EH (cell line): ENCODE measurements at places on chromosomes 3 and 15.

DNA sequence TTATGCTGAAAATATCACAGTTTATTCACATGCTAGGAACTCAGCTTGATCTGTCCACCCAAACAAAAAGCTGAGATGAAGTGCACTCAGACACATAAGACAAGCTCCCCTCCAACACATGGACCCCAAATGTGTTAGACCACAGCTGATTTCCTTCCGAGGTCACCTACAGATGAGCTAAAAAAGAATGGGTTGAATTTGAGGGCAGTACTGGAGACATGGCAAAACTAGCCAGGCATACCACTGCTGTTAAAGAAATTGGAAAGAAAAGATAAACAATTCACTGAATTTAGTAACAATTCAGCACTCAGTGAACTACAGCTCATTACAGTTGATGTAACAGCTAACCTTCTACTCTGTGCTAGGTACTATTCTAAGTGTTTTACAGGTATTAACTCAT is 15.5 kb downstream of the PARP9 start:
- no peak for DNase-seq

- no peak for DNase-seq
These were observed 288.9 kb upstream of the DPH6 start for GRCh38 chr15:35834866-35835265.

GRCh38 chr3:17967111-17967510 is 224.7 kb upstream of the TBC1D5 start:
- DNase-seq: no peak

GRCh38 chr3:15858547-15859506 is 61.0 kb upstream of the ANKRD28 start:
- DNase-seq: peak; percentile 3

GRCh38 chr3:186425788-186426730 is 64.0 kb upstream of the DGKG start:
- DNase-seq: peak; percentile 92

- DNase-seq: no peak
These were observed 130.2 kb upstream of the COL8A1 start for GRCh38 chr3:99508191-99508590.

DNA sequence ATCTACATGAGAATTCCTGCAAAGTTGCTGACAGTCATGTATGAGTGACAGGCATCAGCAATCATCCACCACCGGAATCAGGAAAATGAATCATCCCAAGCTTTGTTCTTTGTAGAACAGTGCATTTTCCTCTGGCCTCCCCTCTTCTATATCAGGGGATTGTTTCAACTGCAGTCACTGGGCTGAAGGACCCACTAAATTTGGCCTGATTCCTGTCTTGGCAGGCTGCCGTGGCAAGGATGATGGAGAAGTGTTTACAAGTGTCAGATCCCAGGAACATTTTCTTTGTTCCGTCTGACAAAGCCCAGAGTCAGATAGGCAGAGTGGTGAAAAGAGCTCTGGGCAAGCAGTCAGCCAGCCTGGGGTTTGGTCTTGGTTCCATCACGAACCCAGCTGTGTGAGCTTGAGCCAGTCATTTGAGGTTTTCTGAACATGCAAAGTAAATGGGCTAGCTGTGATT is 175.1 kb upstream of the TSC22D2 start:
- DNase-seq: peak; percentile 32

GRCh38 chr3:119305286-119305685 is 11.1 kb downstream of the ARHGAP31 start:
- peak; percentile 57 for DNase-seq

DNA sequence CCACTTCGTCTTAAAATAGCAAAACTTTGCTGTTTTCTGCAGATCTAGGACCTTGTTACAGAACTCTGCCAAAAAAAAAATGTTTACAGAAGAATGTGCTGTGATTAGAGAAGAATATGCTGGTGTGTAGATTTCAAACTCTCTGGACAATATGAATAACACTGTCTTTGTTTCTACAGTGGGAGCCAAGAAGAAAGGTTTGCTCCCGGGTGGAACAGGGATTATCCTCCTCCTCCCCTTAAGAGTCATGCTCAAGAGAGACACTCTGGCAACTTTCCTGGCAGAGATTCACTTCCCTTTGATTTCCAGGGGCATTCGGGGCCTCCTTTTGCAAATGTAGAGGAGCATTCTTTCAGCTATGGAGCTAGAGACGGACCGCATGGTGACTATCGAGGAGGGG is 27.3 kb downstream of the RBM6 start:
- no peak for DNase-seq

DNA sequence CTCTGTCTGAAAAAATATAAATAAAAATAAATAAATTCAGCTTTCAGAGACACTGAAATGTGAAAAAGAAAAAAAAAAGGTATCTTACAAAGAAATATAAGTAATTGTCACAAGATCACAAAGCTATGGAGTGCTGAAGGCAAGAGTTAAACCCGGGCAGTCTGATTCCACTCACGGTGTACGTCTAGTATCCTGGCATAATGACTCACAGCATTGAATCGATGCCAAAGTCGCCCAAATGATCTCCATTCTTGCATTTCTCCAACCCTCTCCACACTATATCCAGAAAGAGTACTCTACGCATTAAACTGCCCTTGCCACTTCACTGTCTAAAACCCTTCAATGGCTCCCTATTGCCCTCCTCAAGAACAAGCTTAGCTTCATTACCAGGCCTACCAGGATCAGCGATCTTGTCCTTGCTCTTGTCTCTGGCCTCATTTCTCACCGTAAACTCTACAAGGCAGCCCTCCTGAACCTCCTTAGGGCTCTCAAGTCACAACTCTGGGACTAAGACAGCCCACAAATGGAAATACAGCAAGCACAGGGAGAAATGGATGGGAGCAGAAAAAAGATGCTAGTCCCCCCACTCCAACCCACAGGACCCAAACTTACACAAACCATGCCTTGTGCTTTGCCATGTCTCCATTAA is 7.7 kb downstream of the SUCLG2 start:
- peak; percentile 26 for DNase-seq

- no peak for DNase-seq
These were observed 8.3 kb downstream of the ANXA2 start for GRCh38 chr15:60389261-60390077.

DNA sequence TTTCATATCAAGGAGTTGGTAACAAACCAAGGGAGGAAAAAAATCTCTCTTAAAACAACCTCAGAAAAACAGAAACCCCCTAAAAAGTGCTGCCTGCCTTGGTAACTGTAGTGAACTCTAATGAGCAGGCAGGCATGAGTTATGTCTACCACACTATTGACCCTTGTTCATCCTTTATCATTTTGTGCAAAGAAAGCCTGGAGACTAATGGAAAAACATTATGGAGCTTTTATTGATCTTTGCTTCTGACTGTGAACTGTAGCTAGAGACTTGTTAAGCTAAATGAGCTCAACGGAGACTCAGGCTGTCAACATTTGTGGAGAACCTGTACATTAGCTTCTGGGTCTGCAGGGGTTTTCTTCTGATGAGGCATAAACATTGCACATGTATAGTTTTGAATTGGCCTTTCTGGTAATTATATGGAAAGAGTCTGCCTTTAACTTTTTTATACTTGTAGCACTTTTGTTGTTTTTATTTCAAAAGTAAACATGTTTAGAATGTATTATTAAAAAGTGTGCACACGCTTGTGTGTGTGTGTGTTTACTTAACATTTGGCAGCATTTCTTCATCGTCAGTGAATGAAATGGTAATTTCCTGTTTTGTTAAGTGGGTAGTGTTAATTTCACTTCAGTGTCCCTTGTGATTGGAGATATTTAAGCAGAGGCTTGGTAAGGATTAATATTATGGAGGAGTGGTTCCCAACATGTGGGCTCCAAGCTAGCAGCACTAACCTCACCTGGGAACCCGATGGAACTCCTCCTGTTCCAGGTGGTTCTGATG is 15.9 kb upstream of the SPTSSB start:
- DNase-seq: no peak

DNA sequence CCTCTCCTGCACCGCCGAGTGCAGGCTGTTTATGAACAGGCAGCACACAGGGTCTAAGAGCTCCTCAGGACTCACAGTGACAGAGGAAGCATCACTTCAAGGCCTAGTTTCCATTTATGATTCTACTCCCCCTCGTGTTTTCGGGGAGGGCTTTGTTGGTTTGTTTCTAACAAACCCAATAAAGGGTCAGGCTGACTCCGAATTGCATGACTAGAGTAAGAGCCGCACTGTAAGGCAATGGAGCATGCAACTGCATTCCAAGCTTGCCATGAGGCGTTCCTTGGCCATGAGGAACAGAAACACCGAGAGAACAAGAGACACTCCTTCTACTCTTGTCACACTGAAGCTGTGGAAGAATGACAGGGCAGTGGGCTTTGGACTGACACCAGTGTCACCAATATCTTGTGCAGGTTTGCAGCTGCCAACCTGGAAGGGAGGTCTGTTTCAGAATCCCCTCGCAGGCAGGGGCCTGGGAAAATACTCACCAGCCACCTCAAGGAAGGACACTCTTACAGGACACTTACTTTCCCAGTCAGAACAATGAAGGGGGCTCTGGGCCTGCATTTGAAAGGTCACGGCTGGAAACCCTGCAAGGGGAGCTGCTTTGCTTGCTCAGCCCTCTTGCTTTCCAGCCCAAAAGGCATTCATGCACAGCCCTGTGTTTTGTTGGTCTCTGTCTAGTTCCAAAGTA is 96.8 kb downstream of the ADAMTS17 start:
- no peak for DNase-seq

DNA sequence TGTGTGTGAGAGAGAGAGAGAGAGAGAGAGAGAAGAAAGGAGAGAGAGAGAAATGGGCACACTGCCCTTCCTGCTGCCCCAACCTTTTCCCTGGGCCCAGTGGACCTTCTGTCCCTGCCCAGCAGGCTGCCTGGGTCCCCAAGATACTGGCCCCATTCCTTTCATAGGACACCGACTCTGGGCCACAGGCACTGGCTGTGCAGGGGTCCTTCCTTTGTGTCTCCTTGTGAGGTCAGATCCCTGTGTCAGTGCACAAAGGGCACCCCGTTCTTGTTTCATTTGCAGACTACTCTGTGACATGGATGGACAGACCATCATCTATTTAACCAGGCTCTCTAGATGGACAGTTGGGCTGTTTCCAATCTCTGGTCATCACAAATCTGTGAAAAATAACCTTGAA is 21.3 kb upstream of the KLF13 start:
- no peak for DNase-seq

- peak; percentile 53 for DNase-seq
These were observed 80.6 kb downstream of the ULK4 start for GRCh38 chr3:41881233-41881821.

GRCh38 chr3:129369711-129370110 is 58.7 kb downstream of the EFCAB12 start:
- DNase-seq: no peak

- DNase-seq: peak; percentile 16
These were observed 71.9 kb upstream of the FEZF2 start for GRCh38 chr3:62445275-62445674.

DNA sequence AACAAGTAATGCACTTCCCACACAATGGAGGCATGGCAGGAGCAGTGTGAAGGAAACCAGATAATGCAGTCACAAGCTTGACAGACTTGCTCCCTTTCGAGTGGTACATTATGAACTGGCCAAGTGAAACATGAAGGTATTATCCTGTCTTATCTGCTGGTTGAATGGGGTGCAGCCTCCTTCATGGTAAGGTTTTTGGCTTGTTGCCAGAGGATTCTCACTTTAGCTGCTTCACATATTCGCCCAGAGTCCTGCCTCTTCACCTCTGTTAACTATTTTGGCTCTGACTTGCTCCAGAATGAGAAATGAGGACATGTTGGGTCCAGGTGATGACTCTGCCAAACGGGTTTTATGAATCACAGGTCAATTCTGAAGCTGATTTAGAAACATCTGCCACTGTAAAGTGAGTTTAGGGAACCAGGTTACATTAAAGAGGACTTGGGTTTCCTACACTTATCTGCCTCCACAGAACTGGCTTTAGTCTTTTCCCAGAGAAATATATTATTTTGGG is 19.5 kb upstream of the CCDC39 start:
- no peak for DNase-seq
